ENCODE measurements at places on chromosomes 1 and 21.

DNA sequence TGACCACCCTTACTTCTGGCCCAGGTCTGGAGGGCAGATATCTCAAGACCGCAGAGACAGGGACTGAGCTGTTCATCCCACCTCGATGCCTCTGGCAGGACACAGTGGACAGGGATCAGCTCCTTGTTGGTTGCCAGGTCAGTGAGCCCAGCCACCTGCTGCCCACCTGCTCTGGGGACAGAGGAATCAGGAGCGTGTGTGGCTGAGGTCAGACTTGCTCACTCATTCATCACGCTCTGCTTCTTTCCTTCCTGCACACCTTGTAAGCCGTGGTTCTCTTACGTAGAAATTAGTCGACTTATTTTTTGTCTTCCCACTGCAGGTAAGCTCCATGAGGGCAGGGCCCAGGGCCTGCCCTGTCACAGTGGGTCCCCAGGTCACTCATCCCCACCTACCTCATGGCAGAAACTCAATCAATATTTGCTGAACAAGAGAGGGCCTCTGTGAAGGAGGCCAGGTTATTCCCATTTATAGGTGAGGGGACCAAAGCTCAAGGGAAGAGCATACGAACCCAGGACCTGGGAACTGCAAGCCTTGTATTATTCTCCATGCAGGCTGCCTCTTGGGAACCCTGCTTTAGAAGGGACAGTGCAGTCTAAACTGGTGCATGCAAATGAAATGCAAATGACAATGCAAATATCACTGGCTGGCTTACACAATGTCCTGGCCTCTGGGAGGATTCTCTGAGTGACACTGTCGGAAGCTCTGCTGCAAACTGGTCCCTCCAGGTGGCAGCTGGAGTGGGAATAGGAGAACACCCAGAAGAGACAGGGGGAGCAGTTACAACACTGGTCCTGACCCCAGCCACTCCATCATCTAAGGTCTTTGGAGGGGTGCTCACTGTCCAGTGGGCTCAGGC lies 58.4 kb upstream of the PAX7 start:
- DNase-seq: no peak

DNA sequence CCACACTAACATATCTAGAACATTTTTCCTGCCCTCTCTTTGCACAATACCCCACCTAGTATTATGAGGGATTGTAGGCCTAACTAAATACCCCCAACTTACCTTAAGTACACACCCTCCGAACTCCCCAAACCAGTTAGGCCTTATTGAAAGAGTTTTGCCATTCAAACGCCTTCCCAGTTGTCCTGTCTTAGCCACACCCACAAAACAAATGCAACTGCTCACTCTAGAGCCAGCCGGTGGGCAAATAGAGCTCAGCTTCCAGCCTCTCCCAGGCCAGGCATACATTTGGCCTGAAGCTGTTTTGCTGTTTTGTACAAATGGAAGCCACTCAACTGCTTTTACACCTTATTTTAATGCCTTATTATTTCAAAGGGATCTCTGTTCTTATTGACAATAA lies 224.2 kb upstream of the RUNX1 start:
- no peak for DNase-seq

GRCh38 chr1:87513255-87513654 lies 184.6 kb downstream of the LMO4 start:
- DNase-seq: no peak

- no peak for DNase-seq
Observed at GRCh38 chr1:168865850-168866620, 137.0 kb upstream of the DPT start.

DNA sequence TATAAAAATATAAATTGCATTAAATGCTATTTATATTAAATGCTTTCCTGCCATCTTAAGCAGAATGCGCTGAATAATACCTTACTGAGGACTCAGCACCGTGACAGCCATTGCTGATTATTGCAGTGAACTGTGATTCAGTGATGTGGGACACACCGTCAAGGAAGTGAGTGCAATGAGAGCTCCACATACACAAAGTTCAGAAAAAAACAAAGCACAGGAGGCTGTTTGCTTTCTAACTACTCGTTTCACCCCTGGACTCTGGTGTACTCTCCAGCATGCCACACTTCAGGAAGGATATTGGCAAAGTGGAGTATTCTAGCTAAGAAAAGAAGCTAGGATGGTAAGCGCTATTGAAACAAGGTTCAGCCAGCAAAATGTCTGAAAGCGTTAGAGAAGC lies 57.4 kb upstream of the CXADR start:
- no peak for DNase-seq

GRCh38 chr1:205373022-205373797 lies 16.5 kb upstream of the KLHDC8A start:
- no peak for DNase-seq

DNA sequence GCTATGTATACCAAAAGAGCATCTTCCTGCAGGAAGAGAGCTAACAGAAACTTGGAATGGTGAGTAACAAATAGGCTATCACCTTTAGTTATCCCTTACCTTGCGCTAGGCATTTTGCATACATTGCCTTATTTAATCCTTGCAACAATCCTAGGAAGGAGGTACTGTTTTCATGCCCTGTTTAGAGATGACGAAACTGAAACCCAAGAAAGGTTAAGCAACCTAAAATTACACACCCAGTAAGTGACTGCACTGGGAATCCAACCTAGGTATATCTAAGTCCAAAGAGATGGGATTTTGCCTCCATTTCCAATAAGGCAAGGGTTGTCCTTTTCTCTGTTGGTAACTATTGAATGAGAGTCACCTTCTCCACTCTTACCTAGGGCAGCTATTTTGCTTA lies 144.5 kb downstream of the TM2D1 start:
- DNase-seq: no peak

- no peak for DNase-seq
Observed at GRCh38 chr21:39616211-39616772, 3.6 kb downstream of the B3GALT5 start.

DNA sequence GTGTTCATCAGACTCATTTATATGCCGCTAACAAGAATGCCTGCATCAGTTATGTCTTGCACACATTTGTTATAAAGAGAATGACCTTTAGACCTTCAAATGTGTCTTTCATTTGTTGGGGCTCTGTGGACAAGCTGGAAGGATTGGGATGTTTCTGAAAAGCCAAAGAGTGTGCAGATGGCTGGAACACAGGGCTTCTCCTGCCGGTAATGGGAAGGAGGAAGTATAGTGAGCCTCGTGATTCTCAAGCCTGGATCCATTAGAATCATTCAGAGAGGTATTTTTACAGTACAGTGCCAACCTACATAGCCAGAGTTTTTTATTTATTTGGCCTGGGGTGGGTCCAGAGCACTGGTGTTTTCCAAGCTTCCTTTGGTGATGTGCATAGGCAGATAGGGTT lies 40.6 kb upstream of the ATP1A1 start:
- DNase-seq: no peak

DNA sequence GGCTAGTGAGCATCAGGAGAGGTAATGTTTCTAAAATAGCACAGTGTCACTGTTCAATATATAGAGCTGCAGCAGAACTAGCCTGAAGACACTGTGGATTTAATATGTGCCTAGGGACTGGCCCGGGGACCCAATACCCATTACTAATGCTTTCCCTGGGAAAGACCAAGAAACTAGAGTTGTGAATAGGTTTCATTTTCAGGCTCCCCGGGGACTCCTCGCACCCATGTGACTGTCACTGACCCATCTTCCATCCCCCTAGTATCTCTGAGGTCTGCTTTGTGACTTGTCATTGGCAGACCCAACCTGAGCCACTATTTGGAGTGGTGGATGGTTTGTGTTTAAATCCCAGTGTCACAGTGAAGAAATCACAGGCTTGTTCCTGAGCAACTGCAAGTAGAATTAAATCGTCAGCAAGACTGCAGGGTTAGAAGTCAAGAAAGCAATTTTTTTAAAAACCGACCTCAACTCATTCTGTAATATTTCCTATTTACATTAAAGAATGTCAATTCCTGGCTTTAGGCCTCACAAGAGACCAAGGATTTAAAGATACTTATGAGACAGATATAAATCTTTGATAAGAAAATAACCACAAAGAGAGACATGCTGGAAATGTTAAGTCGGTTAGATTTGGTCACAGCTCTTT lies 130.0 kb upstream of the TNR start:
- DNase-seq: no peak

DNA sequence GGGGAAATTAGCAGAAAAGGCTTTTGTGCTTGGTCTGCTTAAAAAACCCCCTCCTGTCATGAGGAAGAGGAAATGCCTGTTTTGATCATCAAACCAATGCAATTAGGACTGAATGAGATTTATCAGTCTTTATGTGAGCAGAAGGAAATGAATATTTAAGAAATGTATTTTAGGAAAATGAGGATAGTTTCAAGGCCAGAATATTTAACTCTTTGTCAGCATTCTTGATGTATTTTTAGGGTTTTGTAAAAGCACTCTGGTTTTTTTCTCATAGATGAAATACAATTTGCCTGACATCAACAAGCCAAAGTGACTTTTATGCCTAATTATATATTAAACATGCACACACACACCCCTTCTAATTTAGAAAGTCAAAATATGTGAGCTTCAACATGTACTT lies 213.8 kb downstream of the GRIK1 start:
- DNase-seq: no peak

- DNase-seq: no peak
Observed at GRCh38 chr1:191839891-191840290, 318.4 kb upstream of the RGS18 start.

- no peak for DNase-seq
Observed at GRCh38 chr1:55582084-55582483, 366.9 kb upstream of the USP24 start.

DNA sequence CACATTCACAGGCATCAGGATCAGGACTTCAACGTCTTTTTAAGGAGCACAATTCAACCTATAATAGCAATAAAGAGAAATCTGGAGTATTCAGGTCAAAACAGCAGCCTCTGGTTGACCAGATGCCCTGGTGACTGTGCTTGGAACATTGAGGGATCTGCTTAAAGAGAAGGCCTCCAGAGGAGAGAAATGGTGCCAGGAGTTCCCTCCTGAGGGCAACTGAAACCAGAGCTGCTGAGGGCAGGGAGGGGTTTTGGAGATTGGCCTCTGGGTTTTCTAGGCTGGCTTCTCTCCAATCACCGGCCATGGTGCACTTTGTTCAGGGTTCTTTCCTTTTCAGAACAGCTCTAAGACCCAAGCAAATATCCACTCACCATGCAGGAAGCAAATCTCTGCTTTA lies 190.7 kb upstream of the KIAA0040 start:
- DNase-seq: no peak

GRCh38 chr1:236836157-236836556 lies 41.1 kb downstream of the MTR start:
- DNase-seq: no peak

DNA sequence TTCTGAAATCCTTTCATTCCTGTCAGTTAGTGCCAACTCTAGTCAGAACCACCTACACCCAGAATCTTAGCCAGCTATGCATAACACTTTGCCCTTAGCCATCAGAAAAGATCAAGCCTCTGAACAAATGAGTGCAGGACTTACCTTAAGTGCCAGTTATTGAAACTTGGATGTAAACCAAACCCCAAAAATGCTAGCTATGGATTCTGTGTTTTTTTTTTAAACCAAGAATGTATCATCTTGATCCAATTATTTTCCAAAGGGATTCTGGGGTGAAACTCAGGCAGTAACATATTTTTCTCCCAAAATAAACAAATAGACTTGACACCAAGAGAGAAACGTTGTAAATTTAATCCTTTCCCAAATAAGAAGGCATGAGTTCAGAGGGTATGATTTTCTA lies 538.6 kb upstream of the ADAMTS5 start:
- DNase-seq: no peak

Data from COR-L47 (cell line).